NCI-H446 (cell line): ENCODE measurements at places on chromosomes 12 and 14.

- DNase-seq: no peak
These were observed 923.3 kb downstream of the AACS start for GRCh38 chr12:125988545-125988944.

GRCh38 chr12:83156815-83157214 is 470.1 kb downstream of the TMTC2 start:
- DNase-seq: no peak

DNA sequence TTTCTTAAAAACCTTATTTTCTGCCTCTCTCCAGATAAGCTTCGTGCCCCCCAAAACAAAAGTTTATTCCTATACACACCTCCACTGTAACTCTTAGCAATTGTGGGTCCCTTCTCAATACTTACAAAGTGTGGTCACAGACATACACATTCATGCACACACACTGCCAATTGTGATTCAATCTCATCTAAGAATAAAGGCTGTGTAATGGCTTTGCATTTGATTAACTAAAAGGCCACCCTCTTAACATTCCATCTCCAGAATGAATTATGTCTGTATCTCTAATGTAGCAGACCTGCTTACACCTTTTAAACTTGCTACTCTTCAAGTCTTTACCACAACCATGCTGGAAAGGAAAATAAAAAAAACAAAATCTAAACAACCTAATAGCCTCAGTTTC is 49.5 kb downstream of the MYF5 start:
- no peak for DNase-seq

DNA sequence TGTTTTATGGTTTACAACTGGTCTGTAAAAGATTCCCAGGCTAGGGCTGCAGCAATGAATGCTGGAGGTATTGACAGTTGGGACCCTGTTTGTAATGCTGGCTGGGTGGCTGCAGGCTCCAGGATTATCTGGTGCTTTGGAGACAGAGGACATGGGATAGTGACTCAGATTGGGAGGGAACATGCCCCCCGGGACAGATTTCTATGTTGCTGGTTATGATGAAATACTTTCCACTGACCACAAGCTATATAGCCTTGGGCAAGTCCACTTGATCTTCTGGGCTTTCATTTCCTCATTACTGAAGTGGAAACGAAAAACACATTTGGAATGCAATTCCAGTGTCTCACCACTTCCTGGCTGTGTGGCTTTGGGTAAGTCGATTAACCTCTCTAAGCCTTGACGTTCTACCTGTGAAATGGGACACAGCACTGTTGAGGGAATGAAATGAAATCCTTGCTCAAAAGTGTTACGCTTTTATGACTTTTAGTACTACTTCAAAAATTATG is 6.3 kb upstream of the TPCN1 start:
- no peak for DNase-seq

GRCh38 chr12:101747697-101748096 is 8.4 kb upstream of the SYCP3 start:
- no peak for DNase-seq

DNA sequence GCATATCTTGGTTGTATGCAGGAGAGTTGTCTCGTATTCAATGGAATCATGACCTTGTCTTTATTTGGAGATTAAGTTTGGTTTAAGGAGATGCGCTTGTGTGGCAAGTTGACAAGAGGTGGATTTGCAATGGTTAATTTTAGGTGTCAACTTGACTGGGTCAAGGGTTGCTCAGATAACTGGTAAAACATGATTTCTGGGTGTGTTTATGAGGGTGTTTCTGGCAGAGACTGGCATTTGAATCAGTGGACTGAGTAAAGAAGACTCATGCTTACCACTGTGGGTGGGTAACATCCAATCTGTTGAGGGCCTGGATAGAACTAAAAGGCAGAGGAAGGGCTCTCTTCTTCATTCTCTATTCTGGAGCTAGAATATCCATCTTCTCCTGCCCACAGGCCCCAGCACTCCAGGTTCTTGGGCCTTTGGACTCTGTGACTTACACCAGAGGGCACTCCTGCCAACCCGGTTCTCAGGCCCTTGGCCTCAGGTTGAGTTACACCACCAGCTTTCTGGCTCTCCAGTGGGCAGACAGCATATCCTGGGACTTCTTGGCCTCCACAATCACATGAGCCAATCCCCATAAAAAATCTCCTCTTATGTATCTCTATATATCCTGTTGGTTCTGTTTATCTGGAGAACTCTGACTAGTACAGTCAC is 141.5 kb upstream of the ARID2 start:
- no peak for DNase-seq

GRCh38 chr12:48030173-48030650 is 25.9 kb upstream of the COL2A1 start:
- no peak for DNase-seq
